ENCODE measurements at places on chromosomes 5 and 9.
A peak's percentile ranks its signal among the peaks of the same experiment; 100 is the strongest.

DNA sequence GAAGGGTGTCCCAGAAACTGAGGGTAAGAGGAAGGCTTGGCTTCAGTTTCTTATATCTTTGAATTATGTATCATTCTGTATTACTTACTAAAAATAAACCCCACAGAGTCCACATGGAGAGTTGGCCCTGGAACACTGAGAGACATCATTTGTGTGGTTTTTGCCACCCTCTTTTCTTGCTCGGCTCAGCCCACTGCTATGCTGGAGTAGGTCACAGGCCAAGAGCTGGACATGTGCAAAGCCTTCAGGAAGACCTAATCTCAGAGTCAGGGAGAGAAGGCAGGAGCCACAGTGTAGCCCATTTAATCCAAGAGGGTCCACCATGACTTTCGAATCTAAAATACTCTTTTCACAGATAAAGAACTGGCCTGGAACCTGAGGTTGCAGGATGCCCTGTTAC is 47.5 kb downstream of the MAMDC2 start:
- DNase-seq, result no peak

DNA sequence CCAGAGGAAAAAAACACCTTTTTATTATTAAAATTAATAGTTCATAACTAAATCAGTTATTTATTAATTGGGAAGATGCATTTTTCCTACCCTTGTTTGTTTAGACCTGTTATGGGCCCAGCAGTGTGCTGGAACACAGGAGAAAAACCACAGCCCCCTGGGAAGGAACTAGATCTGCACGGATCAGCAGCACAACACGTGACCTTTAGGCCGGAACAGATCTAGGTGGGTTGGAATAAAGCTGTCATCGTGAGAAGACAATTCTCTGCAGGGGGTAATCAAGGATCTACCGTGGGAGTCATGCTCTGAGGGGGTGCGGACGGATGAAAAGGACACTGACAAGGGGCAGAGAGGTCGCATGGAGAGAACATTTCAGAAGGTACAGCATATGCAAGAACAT is 95.8 kb upstream of the SPATA31C2 start:
- no peak for DNase-seq

DNA sequence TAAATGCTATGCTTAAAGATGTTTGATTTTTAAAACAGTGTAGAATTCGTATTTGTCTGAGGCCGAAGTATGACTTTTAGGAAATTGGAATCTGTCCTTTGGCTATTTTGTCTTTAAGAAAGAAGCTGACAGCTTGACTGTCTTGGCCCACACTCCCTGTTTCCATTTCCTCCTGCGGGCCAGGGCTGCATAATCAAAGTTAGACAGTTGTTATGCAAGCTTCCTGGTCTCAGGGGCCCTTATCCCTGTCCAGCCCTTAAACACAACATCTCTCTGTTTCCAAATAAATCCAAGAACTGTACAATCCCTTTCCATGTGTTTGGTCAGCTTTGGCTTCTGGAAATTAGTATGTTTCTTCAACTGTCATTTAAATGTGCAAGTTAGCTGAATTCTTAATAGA is 54.6 kb upstream of the ECM2 start:
- DNase-seq, result peak; percentile 68

- DNase-seq, result peak; percentile 33
Measured at GRCh38 chr9:88661759-88662158, 126.8 kb downstream of the NXNL2 start.

- DNase-seq, result no peak
Measured at GRCh38 chr5:53436480-53437191, 43.8 kb upstream of the FST start.

DNA sequence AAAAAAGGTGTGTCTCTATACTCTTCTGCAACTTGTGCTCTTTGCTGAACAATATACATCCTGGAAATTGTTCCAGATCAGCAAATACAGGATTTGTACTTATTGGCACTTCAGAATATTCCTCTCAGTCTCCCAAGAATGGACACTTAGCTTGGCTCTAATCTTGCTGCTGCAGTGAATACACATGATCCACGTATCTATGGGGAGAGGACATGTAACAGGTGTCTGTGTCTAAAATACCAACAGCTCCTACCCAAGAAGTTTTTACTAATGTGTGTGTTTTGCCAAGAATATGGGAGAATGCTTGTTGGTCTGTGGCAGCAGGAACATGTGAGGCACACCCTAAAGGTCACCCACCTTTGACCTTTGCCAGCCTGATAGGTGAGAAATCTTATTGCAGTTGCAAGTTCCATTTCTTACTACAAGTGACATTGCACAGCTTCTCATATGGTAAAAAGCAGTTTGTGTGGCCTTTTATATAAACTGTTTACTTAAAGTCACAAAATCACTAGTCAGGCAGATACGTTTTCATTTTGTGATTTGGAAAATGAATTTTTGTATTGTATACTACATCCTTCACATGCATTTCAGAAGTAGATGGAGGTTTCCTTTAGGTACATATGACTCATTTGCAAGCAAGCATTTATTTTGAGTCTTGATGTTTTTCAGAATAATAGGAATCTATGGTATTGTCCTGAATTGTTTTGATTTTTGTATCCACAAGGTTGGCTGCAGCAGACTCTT is 35.8 kb downstream of the PHF2 start:
- DNase-seq, result no peak

DNA sequence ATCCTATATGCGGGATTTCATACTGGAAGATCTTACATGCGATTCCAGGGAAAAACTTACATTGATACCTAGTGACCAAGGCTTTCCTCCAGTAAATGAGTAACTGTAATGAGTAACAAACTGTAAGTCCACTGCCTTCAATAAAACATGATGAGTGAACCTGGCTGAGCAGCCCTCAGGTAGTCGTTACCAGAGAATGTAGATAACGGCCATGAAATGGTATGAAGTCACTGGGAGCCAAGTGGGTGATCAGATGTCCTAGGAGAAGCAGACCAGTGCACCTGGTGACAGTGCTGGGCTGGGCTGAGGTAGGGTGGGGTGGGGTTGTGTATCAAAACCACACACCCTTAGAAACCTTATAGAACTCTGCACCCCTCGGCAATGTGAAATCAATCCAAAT is 203.6 kb downstream of the ALDH1A1 start:
- DNase-seq, result no peak

- peak; percentile 99 for DNase-seq
Measured at GRCh38 chr5:123700624-123701287, 188.8 kb downstream of the CSNK1G3 start.

GRCh38 chr5:115496936-115497576 is 47.5 kb downstream of the FEM1C start:
- no peak for DNase-seq

DNA sequence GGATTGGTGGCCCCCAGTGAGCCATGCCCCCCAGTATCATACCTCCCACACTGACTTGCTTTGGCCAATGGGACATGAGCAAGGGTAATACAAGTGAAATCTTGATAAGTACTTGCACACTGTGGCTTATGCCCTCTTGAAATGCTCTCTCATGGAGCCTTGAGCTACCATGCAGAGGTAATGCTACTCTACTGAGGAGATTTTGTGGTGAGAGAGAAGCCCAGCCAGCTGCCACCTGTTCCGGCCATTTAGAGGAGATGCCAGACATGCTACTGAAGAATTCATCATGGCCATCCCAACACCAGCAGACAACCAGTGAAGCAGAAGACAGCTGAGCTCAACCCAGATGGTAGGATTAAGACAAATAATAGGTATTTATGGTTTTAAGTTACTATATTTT is 299.5 kb downstream of the MEF2C start:
- no peak for DNase-seq

DNA sequence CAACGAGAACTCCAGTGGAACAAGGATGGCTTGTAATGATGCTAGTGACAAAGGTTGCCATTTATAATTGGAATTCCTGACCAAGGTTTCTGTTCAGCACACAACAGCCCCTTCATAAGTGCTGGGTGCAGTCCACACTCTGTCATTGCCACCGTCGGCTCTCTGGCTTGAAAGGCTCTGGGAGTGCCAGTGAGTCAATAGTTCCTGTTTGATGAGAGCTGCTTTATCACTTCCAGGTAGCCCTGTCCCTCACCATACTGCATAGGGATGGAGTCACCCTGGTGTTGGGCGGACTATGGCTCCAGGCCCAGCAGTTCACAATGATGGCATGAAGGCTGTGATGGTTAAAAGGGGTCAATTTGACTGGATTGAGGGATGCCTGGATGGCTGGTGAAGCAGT is 34.6 kb upstream of the SEMA4D start:
- no peak for DNase-seq

DNA sequence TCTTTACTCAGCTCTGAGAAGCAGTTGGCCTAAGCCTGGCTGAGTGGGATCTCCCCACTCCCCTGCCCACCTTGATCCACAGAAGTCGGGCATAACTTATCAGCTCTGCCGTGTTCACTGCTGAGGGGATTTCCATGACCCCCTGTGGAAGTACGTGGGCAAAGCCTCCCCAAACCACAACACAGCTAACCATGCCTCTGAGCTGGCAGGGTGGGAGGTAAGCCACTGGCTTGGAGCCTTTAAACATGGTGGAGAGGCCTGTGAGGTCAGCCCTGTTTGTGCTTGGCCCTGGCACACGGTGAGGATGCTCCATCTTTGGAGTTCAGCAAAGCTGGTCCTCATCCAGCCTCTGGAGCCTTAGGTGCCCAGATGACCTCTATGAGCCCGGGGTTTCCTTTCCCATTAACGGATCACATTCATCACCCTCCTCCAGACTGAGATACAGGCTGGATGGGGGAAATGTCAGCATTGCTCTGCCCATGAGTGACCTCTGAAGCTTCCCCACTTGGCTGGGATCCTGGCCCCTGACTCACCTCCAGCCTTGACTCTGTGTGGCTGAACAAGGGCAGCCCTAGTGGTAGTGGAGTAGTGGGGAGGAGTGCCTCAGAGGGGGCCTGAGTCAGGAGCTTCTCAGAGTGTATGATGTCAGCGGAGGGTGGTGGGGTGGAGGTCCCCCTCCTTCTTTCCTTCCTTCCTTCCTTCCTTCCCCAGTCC is 6.2 kb downstream of the PDLIM4 start:
- DNase-seq, result peak; percentile 89

DNA sequence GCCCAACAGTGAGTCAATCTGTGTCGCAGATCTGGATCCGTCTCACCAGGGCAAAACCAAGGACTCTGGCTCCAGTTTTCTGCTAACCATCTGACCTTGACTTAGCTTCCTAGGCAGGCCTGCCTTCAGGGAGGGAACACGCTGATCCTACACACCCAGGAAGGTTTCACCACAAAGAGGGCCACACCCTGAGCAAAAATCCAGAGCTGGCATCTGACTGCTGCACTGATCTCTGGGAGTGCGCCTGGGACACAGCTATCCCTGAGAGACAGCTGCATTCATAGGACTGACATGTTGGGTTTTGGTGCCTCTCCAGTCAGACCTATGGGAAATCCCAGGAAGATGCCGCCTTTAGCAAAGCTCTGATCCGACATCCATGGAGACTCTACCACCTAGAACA is 47.5 kb downstream of the CDK5RAP2 start:
- peak; percentile 67 for DNase-seq

DNA sequence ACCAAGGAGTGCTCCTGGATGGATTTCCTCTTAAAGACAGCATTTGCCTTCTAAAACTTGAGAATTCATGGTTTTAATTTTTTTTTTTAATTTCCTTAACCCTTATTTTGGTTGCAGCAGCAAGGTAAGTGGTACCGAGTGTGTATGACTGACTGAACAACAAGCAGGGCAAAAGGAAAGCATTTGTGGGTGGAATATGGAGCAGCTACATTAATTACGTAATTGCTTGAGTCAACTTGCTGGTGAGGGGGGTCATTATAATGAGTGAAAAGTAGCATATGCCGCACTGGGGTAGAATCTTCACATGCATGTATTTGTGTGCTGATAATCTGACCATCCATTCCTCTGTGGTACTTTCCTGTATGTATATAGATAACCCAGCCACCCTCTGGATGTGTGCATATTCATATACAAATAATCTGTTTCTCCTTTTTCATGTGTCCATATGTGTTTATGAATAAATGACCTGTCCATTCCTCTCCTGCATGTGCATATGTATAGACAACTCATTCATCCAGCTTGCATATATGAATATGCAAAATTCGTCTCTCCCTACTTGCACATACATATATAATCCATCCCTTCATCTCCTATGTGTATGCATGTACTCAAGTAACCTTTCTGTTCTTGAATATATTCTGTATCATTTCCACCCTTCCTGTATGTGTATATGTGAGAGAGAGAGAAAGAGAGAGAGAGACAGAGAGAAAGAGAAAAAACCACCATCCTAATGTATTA is 147.5 kb upstream of the RUSC2 start:
- no peak for DNase-seq

GRCh38 chr5:35794328-35794619 is 62.4 kb upstream of the IL7R start:
- DNase-seq, result no peak

GRCh38 chr5:54944364-54944763 is 41.0 kb downstream of the ESM1 start:
- DNase-seq, result peak; percentile 54

- peak; percentile 9 for DNase-seq
Measured at GRCh38 chr5:64165500-64166200, at the start of gene RNF180. Gene RNF180, plus strand, starts transcription at chr5:64165843. Its CDS starts 34,965 bp downstream, at chr5:64200808.

DNA sequence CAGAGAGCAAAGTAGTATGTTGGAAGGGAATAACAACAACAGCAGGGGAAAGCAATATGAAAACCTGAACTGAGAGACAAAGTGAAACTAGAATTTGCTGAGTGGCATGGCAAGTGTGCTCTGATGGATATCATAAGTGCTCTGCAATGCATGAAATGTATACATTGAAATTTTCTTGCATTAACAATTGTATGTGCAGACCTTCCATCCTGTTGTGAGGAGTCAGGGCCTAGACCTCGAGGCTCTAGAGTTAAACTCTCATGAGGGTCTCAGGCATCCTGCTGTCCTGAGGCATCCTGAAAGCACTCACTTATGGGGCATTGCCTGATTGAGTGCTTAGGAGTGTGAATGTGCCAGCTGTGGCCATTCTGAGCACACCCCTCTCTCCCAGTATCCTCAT is 1.1 kb downstream of the ECM2 start:
- DNase-seq, result no peak

DNA sequence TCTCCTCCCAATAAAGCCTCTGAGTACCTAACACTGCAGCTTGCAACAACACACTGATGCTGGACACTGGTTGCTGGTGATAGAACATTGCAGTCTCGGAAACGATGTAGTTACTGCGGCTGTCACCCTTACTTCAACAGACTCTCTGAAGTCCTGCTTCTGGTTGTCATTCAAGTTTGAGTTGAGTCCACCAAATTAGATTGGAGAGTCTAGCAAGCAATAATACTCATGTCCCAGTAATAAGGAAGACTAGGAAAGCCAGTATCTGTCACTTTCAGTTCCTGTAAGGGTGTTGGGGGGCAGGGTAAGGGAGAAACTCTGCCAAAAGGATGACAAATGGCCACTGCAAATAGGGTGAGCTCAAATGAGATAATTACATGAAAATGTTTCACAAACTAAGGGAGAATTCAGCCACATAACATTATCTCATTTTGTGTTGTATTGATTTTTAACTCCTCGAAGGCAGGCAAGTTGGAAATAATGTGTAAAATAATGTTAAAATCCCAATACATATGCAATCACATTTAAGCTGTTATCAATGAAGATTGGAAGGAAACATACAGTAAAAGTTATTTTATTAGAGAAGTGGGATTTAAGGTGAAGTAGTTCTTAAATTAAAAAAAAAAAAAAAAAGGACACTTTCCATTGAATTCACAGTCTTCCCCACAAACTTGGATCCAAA is 849 bp upstream of the IFT74 start:
- DNase-seq, result no peak

GRCh38 chr5:7805379-7805778 is 45.6 kb downstream of the CFAP90 start:
- peak; percentile 22 for DNase-seq
